Activated CD4-positive, alpha-beta T cell treated with anti-CD3 and anti-CD28 coated beads, Interleukin-2, amount 50 U/mL, for 48 hours (primary cell): ENCODE measurements at places on chromosomes 1 and 21.

DNA sequence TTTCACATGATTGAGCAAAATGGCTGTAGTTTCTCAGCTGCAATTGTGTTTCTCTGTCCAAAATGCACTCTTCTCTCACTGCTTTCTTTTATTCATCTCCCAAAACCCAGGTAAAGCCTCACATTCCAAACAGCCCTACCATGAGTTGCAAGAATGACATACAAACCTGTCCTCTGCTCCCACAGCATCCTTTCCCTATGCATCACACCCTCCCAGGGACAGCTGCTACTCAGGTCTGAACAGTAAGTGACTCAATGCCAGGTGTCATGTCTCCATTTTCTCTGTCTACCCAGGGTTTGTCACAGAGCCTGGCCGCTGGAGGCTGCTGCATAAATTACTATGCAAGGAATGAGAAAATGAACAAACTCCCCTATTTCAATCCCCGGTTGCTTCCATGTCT, 118.5 kb downstream of the PLD5 start:
- DNase-seq, result no peak

DNA sequence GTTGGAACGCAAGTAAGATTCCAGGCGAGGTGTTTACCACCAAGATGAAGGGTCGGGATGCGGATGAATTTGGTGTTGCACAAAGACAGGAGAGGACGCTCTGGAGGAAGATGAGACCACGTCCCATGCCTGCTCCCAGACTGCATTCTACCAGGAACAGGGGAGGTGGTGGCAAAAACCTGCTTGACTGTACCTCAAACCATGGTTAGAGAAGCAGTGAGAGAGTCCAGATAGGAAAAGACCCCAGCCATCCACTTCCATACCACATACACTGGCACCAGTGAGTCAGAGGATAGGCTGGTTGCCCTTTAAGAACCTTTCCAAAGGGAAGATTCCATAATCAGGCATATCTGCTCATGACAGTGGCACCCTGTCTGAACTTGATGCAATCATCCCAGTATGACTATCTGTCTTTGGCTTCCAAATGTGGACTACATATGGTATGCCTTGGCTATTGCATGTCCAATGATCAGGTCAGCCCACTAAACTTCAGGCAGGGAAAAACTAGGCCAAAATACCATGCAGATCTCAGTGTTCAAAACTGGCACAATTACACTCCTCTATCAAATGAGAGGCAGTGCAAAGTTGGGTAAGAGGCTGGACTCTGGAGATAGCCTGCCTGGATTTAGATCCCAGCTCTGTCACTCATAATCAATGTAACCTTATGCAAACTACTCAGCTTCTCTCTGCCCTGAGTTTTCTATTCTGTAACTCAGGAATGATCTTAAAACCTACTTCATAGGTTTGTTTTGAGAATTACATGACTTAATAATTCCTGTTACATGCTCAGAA, 20.6 kb downstream of the NPR1 start:
- no peak for DNase-seq

DNA sequence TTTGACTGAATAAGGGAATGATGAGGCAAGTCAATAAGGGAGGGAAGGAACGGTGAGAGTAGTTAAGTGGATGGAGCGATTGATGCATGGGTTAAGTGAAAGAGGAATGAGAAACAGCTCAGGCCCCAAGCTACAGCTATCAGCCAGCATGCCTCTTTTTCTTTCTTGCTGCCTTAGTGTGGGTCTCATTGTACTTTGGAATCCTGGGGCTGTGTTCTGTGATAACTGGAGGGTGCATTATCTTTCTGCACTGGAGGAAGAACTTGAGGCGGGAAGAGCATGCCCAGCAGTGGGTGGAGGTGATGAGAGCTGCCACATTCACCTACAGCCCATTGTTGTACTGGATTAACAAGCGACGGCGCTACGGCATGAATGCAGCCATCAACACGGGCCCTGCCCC, 1.0 kb downstream of the TEX38 start:
- DNase-seq, result no peak

DNA sequence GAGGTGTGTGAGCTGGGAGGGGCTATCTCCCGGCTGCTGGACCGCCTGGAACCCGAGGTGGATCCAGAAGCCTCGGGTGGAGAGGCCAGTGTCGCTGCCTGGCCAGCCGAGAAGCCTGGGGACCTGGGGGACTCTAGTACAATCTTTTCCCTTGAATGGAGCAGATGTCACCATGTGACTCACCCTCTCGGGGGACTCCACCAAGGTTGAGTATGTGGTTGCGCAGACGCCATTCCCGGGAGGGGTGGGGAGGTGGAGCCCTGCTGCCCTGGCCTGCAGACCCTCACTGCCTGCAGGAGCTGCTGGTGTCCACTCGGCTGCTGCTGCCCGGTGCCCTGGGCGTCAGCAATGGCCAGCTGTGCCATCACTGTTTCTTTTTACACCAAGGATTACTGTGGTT, 40.3 kb downstream of the TP73 start:
- no peak for DNase-seq

GRCh38 chr1:107486349-107486748, 345.5 kb downstream of the NTNG1 start:
- no peak for DNase-seq

- no peak for DNase-seq
Measured at GRCh38 chr1:225437710-225438437, 10.0 kb upstream of the LBR start.

DNA sequence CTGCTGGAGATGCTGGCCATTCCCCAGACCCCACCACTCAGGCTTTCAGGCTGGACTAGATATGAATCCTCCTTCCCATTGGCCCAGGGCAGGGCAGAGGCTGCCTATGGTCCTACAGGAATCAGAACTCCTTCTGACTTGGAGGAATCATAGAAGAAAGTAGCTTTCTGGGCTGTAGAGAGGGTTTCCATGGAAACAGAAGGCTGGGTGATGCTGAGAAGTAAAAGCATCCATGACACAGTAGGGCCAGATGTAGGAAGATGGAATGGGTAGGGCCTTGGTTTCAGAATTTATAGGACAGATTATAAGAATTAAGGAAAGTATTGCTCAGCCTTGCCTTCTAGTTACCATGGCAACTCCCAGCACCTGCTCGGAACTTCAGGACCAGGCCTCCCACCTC, 9.0 kb downstream of the NT5C1A start:
- no peak for DNase-seq

DNA sequence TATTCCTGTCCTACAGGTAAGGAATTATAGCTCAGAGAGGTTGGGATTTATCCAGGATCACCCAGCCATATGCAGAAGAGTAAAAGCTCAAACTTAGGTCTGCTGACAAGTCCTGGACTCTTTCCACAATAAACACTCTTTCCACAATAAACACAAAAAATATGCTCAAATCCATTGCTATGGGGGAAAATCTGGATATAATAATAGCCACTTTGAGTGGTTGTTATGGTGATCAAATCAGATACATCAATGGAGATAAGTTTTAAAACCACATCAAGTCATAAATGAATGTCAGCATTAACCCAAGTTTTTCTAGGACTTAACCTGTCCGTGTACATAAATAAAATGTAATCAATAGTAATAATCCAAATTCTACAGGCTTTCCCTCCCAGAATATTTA, 22.3 kb upstream of the TTF2 start:
- DNase-seq, result no peak

DNA sequence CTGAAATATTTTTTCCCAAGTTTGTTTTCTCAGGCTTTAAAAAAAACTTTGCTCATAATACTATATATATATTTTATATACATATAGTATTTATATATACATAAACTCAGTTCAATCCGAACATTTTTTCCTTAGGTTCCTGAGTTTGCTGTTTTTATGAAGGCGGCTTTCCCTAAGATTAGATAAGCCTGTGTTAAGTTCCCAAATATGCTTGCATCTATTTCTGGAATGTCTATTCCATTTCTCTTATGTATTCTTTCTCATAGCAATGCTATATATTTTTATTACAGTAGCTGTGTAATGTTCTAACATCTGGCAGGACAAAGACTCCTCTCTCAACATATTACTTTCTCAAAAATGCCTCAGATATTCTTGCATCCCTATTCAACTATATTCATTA, 45.9 kb downstream of the ADSS2 start:
- DNase-seq, result no peak

DNA sequence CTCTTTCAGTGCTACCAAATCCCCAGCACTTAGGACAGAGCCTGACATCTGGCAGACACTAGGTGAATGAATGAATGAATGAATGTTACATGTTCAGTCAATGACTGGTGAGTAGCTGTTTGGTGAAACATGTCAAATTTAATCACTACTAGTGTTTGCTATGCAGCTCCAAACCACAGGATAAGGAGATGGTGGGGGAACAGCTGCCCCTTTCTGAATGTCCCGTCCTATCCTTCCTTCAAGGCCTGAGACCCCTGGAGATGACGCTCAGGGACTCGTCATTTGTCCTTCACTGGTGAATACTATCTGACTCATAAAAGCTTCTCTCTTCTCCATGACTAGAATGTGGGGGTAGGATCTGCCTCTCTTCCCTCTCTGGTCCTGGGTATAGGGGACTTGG, 175.4 kb downstream of the HIVEP3 start:
- DNase-seq, result peak; percentile 37

DNA sequence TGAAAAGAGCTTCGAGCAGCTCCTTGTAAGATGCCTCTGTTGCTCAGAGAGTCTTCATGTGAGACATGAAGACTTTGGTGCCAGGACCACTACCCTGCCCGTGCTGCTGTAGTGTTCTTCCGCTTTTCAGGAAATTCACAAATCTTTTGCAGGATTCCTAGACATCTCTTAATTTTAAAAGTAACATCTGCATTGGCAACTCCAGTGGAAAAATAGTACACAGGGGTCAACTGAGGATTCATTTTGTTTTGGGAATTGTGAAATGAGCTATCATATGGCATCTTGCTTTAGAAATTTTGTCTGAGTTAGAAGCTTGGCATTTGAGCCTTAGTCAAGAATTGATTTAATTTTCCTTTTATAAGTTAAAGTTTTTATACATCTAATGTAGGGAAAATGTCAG, 7.2 kb downstream of the PRDM2 start:
- no peak for DNase-seq

DNA sequence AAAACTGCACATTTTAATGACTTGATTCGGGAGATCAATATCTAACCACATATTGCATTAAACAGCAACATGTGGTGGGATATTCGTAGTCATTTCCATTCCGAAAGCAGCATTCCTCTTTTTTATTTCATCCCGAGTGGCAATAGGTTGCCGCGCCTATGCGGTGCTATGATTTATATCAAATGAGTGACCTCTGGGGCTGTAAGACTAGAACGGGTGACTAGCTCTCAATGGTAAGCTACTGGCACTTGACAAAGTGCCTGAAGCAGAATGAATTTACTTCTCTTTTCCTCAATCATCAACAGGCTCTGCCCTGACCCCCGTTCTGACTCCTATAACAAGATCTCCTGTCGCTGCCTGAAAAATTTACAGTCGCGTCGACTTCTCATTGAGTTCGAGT, 162.3 kb downstream of the ZNF281 start:
- DNase-seq, result no peak

DNA sequence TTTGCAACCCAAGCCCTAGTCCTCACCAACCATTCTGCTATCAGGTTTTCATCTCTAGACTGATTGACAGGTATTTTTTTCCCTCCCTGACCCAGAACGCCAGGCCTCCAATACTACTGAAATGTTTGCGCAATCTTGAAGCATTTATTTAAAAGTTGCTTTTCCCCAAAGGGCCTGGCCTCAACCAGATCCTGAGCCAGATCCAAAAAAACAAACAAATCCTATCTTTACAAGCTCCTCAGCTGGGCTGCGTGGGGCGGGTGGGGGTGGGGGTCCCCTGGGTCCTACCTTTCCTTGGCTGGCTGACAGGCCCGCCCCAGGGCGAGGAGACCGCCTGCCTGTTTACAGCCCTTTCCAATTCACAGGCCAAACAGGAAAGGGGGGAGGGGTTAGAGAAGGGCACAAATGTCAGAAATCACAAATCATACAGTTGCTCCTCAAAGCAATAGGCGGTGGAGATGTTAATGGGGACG, 98.8 kb downstream of the FOXD2 start:
- DNase-seq, result no peak

GRCh38 chr21:43343095-43343991, 83.6 kb downstream of the SIK1 start:
- no peak for DNase-seq

- no peak for DNase-seq
Measured at GRCh38 chr1:54583871-54584270, 35.8 kb downstream of the ACOT11 start.

DNA sequence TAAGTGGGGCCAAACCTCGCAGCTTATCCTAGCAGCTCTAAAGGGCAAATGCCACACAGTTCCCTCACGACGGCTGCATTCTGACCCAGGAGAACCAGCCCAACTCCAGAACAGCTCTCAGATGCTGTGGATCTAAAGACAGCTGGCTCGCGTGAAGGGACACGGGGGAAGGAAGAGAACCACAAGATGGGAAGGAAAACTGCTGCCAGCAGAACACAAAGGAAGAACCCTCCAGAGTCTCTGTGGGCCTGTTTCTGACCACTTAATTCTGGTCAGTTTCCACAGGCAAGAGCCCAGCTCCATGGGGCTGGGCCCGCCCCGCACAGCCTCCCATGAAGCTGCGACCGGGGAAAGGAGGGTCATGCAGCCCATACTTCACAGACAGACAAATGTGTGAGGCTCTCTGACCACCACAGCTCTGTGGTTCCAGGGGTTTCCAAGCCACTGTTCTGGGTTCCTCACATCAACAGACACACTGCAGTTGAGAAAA, 61.1 kb downstream of the SLC45A1 start:
- no peak for DNase-seq

- DNase-seq, result no peak
Measured at GRCh38 chr1:214472364-214472763, 79.0 kb downstream of the PTPN14 start.

GRCh38 chr1:47830641-47831333, 166.4 kb downstream of the TRABD2B start:
- DNase-seq, result no peak

- no peak for DNase-seq
Measured at GRCh38 chr1:147246044-147246690, 3.7 kb downstream of the CHD1L start.

- DNase-seq, result no peak
Measured at GRCh38 chr1:94746635-94747525, 73.3 kb upstream of the SLC44A3 start.

DNA sequence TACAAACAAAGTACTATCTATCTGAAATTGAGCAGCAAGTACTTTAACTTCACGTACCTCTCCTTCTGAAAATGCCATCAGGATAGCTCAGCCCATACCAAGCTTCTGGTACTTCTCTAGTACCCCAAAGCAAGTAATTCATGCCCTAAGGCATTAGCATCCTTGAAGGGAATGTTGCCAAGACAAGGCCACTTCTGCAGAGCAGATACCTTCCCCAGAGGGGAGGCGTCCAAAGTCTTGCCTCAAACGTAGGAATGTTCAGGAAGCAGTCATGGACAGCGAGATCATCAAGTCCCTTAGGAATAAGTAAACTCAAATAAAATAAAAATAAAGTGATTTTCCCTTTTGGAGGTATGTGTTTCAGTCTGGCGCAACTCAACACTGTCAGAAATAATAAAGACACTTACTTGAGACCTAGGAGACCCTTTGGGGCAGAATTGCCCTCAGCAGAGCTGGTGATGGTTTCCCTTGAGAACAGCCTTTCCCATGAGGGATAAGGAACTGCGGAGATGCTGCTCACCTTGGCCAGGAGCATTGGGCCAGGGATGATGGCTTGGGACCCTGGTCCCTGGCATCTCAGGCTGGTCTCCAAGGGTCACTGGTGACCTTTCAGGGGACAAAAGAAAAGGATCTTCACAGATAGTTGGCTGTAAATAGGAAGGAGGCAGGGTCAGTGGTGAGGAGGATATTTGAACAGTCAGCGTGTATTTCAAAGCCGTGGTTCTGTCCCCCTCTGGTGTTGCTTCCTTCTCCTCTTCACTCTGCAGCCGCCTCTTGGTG, 522.9 kb downstream of the KIF26B start:
- DNase-seq, result no peak

GRCh38 chr1:45640293-45640692, 16.4 kb upstream of the CCDC17 start:
- no peak for DNase-seq

- DNase-seq, result peak; percentile 93
Measured at GRCh38 chr1:154386643-154387352, 18.3 kb upstream of the IL6R start.
